ENCODE measurements at places on chromosomes 13 and 19. TPM values are rescaled to one million over a fixed set of nuclear protein-coding genes. Genes with fewer than 3 reads are reported as not detected.

- DNase-seq: no peak
- H3K4me1 ChIP-seq: no peaks in the 10 kb centered on the region
- H3K4me3 ChIP-seq: no peak overlapping the region
- H3K27ac ChIP-seq: no peak overlapping the region
- H3K36me3 ChIP-seq: no peaks in the 10 kb centered on the region
Observed at GRCh38 chr19:29505097-29505824, 20.5 kb upstream of the VSTM2B start.

The ZNF442 gene
- 2.3 TPM for total RNA-seq

The CPB2 gene
- total RNA-seq: not detected

DNA sequence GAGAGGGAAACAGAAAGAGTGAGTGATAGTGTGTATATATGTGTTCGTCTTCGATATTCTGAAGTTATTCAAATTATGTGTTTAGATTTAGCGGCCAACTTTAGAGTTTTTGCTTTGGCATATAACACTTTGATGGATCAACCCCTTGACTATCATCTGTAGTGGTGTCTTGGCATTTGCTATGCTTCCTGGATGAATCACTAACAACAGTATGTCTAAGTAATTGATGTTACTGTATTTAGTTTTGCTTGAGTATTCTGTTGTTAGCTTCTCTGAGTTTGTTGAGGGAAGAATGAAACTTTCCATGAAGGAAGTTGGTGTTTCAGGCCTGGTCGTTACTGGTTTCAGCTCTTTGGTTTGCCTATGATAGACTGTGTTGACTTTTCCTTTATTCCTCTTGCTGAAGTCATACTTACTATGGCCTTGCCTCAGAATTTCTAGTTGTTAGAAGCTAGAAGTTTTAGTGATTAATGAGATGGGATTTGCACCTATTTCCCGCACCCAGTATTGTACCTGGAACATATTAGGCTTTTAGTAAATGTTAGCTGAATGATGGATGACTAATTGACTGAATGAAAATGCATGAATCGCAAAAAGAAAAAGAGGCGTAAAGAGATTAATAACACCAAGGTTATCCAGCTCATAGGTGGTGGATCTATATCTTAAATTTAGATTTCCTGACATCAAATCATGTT is 20.7 kb downstream of the NDFIP2 start:
- no peak overlapping the region for H3K4me3 ChIP-seq
- peaks cover 3% of the 10 kb centered on the region for H3K36me3 ChIP-seq
- H3K4me1 ChIP-seq: peaks cover 2% of the 10 kb centered on the region

GRCh38 chr19:46082728-46083050 is 41.8 kb downstream of the IGFL3 start:
- no peaks in the 10 kb centered on the region for H3K36me3 ChIP-seq
- DNase-seq: no peak
- H3K4me1 ChIP-seq: peaks cover 15% of the 10 kb centered on the region

- H3K36me3 ChIP-seq: no peaks in the 10 kb centered on the region
- H3K4me1 ChIP-seq: peaks cover 2% of the 10 kb centered on the region
- H3K27ac ChIP-seq: no peak overlapping the region
- no peak for DNase-seq
- H3K4me3 ChIP-seq: no peak overlapping the region
- H3K27me3 ChIP-seq: peaks cover 4% of the 10 kb centered on the region
Observed at GRCh38 chr19:29760752-29761502, 45.9 kb upstream of the C19orf12 start.

Data from osteocyte (in vitro differentiated cells).